ENCODE measurements at places on chromosomes 13 and 19. TPM values are rescaled to one million over a fixed set of nuclear protein-coding genes. Genes with fewer than 3 reads are reported as not detected.

DNA sequence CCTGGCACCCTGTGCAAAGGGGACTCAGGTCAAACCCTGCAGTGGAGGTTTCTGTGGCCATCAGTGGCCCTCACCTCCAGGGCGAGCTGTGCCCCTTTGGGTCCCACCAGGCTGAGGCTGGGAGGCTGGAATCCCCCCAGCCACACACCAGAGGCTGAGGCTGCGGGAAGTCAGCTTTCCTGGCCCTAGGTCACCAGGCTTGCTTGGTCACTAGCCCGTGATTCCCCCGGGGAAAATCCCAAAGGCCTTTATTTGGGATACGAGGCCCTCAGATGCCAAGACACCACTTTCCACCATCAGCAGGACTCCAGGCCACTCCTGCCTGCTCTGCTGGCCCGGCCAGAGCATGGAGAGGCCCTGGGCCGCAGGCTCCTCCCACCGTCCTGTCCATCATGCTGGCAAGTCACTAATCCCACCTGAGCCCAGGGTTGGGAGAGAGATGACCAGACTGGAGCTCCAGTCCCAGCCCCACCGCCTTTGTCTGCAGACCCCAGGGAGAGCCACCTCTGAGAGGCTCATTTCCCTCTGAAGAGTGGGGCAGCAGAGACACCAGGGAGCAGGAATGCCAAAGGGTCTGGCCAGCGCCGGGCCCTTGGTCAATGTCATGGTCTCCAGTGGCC is 4.7 kb downstream of the NKPD1 start:
- H3K27ac ChIP-seq, result no peak overlapping the region
- no peaks in the 10 kb centered on the region for H3K36me3 ChIP-seq
- H3K4me3 ChIP-seq, result no peak overlapping the region
- peaks cover 20% of the 10 kb centered on the region for H3K4me1 ChIP-seq
- peaks cover 32% of the 10 kb centered on the region for H3K27me3 ChIP-seq

DNA sequence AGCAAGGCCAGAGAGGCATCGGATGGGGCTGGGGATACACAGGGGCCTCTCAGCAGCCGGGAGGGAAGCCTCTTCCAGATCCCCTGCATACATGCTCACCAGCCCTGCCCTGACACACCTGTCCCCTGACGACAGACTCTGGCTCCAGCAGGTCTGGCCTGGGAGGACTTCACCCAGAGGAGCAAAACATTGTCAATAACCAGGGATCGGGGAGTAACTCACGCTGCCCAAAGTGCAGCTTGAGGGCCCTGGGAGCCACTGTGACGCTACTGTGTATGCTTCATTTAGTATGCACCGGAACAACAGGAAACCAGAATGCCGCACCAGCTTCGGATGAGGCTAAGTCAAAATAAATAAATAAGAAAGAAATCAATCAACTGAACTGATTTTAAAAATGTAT is 12.4 kb upstream of the CD22 start:
- no peaks in the 10 kb centered on the region for H3K27me3 ChIP-seq
- H3K27ac ChIP-seq, result no peak overlapping the region
- H3K36me3 ChIP-seq, result no peaks in the 10 kb centered on the region
- peak; percentile 62 for DNase-seq
- H3K4me1 ChIP-seq, result peaks cover 11% of the 10 kb centered on the region

- H3K4me3 ChIP-seq, result peak overlapping the region; percentile 93
- peaks cover 27% of the 10 kb centered on the region for H3K4me1 ChIP-seq
- H3K27ac ChIP-seq, result peak overlapping the region; percentile 84
- H3K36me3 ChIP-seq, result no peaks in the 10 kb centered on the region
- no peaks in the 10 kb centered on the region for H3K27me3 ChIP-seq
Measured at GRCh38 chr19:6736169-6736916, 1.0 kb downstream of the GPR108 start.

- no peak for DNase-seq
- H3K27ac ChIP-seq, result no peak overlapping the region
- H3K4me1 ChIP-seq, result no peaks in the 10 kb centered on the region
Measured at GRCh38 chr13:47396915-47397314, 500.1 kb upstream of the HTR2A start.

GRCh38 chr13:108828086-108828815 is 198.8 kb downstream of the MYO16 start:
- no peak overlapping the region for H3K4me3 ChIP-seq
- no peak overlapping the region for H3K27ac ChIP-seq
- no peaks in the 10 kb centered on the region for H3K36me3 ChIP-seq

DNA sequence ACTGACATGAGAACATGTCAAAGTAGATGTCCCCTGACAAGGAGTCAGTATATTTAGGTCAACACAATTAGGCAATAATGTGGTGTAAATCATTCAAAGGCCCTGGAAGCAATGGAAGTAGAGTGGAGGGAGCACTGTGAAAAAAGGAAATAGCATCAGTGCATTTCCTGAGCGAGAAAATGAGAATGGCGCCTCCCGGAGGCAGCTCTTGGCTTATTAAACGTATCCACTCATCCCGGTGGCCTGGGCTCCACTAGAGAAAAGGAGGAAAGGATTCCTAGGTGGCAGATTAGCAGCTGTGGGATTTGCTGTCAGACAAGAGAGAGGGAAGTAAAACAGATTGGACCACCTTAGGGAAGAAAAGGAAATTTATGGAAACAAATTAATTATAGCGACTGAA is 173.7 kb upstream of the TMTC4 start:
- H3K4me1 ChIP-seq, result no peaks in the 10 kb centered on the region
- no peak overlapping the region for H3K27ac ChIP-seq
- DNase-seq, result no peak

DNA sequence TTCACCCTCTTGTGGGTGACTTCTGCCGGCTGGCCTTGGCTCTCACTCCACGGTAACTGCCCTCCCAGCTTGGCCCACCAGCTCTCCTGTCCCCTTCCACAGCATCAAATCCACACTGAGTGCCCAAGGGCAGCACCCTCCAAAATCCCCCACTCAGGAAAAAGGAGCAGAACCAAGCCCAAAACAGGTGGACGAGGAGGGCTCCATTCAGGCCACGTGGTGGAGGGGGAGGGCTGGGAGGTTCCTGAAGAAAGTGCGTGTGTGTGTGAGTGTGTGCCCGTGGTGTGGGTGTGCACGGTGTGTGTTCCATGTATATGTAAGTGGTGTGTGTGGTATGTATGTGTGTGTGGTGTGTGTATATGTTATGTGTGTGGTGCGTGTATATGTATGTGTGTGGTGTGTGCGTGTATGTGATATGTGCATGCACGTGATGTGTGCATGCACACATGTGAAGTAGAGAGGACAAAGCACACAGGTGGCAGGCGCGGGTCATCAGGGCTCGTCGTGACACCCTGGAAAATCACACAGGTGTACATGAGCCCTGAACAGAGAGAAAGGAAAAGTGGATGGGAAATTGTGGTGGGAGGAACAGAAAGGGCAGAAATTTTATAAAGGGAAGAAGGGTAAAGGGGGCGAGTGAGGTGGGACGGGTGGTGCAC is 76.9 kb downstream of the COL4A1 start:
- peaks cover 17% of the 10 kb centered on the region for H3K4me1 ChIP-seq
- DNase-seq, result no peak
- no peaks in the 10 kb centered on the region for H3K27me3 ChIP-seq
- no peak overlapping the region for H3K4me3 ChIP-seq
- H3K36me3 ChIP-seq, result no peaks in the 10 kb centered on the region

- no peak overlapping the region for H3K4me3 ChIP-seq
- no peak for DNase-seq
- H3K36me3 ChIP-seq, result no peaks in the 10 kb centered on the region
- peaks cover 25% of the 10 kb centered on the region for H3K27me3 ChIP-seq
- H3K4me1 ChIP-seq, result no peaks in the 10 kb centered on the region
- H3K27ac ChIP-seq, result no peak overlapping the region
Measured at GRCh38 chr13:99907038-99907437, 64.5 kb downstream of the ZIC5 start.

- DNase-seq, result peak; percentile 13
- no peak overlapping the region for H3K27ac ChIP-seq
- peaks cover 7% of the 10 kb centered on the region for H3K4me1 ChIP-seq
- no peaks in the 10 kb centered on the region for H3K27me3 ChIP-seq
- no peaks in the 10 kb centered on the region for H3K36me3 ChIP-seq
Measured at GRCh38 chr13:93535251-93535650, 308.6 kb downstream of the GPC6 start.

GRCh38 chr13:76425935-76426334 is 460.3 kb downstream of the KCTD12 start:
- peak; percentile 13 for DNase-seq
- H3K4me1 ChIP-seq, result no peaks in the 10 kb centered on the region
- no peaks in the 10 kb centered on the region for H3K36me3 ChIP-seq
- H3K27me3 ChIP-seq, result no peaks in the 10 kb centered on the region
- H3K4me3 ChIP-seq, result no peak overlapping the region

DNA sequence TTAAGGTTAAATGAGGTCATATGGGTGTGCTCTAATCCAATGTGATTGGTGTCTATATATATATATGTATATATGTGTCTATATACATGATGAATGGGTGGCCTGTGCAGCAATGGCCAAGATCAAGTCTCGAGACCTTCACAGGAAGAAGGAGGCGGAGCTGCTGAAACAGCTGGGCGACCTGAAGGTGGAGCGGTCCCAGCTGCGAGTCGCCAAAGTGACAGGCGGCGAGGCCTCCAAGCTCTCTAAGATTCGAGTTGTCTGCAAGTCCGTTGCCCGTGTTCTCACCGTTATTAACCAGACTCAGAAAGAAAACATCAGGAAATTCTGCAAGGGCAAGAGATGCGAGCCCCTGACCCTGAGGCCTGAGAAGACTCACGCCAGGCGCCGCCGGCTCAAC is 109.8 kb downstream of the EFNB2 start:
- H3K27me3 ChIP-seq, result no peaks in the 10 kb centered on the region
- H3K27ac ChIP-seq, result no peak overlapping the region
- DNase-seq, result no peak
- no peaks in the 10 kb centered on the region for H3K36me3 ChIP-seq
- H3K4me1 ChIP-seq, result no peaks in the 10 kb centered on the region

DNA sequence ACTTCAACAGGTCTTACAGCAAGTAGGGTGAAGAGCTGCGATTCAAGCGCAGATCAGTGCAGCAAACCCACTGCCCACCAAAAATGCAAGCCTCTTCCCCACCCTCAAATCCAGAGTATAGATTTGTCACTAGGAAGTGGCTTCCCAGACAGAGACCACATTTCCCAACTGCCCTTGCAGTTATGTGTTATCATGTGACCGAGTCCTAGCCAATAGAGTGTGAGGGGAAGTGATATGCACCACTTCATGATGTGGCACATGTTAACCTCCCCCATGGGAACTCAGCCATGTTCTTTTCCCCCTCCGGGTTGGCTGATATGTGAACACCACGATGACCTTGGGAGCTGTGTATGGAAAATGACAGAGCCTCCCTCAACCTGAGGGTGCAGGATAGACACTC is 50.8 kb downstream of the MBD3L2B start:
- H3K4me1 ChIP-seq, result no peaks in the 10 kb centered on the region
- H3K27me3 ChIP-seq, result no peaks in the 10 kb centered on the region
- DNase-seq, result peak; percentile 34
- no peak overlapping the region for H3K4me3 ChIP-seq

DNA sequence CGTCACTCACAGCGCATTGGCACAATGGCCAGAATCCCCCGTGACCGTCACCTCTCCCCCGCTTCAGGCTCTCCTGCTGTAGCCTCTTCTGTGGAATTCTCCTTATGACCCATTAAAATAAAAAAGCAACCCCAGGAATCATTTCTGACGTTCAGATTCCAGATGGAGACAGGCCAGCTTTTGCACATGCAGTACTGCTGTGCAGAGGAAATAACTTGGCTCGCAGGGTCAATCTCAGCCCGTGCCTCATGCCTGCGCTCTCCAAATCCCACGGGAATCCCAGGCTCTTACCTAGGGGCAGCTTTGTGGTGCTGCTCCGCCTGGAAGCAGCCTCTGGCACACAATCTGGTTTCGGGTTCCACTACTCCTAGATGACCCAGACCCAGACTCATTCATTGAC is 32.7 kb upstream of the SOX1 start:
- H3K4me1 ChIP-seq, result no peaks in the 10 kb centered on the region
- no peak for DNase-seq
- H3K36me3 ChIP-seq, result no peaks in the 10 kb centered on the region
- H3K27ac ChIP-seq, result no peak overlapping the region

DNA sequence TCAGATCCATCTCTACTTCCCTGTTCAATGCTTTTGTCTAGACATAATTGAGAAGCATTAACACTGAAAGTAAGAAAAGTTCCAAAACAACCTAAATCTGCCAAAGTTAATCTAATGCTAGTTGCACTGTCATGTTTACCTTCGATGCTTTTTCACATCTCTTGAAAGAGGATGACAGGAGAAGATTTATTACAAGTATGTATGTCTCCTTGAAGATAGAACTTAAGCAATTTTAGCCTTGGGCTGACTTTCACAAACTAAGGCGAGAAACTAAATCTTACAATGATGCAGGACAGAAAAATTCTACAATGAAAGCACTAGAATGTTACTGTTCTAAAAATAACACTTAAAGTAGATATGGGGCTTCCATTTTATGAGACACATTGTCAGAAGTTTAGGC is 64.0 kb downstream of the MIPEP start:
- peaks cover 5% of the 10 kb centered on the region for H3K4me1 ChIP-seq
- no peaks in the 10 kb centered on the region for H3K27me3 ChIP-seq
- H3K4me3 ChIP-seq, result no peak overlapping the region
- no peak for DNase-seq
- H3K27ac ChIP-seq, result no peak overlapping the region

DNA sequence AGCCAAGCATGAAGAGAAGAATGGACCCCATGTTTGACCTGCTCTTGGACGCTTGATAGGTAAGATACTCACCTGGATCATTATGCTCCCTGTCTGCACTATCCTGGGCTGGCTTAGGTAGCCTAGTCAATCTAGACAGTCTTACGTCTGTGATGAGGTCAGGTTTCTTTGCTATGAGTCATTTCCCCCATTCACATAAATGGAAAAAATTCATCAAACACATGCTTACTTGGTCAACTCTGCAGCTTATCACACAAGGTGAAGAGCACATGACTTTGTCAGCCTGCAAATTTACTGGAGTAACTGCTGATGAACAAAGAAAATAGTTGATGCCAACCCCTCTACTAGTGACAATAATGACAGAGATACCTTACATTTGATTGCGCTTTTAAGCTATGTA is 170.0 kb downstream of the NUFIP1 start:
- H3K4me3 ChIP-seq, result no peak overlapping the region
- no peaks in the 10 kb centered on the region for H3K36me3 ChIP-seq

- no peak for DNase-seq
- no peaks in the 10 kb centered on the region for H3K4me1 ChIP-seq
- no peak overlapping the region for H3K27ac ChIP-seq
Measured at GRCh38 chr13:22162889-22163288, 492.0 kb downstream of the FGF9 start.

DNA sequence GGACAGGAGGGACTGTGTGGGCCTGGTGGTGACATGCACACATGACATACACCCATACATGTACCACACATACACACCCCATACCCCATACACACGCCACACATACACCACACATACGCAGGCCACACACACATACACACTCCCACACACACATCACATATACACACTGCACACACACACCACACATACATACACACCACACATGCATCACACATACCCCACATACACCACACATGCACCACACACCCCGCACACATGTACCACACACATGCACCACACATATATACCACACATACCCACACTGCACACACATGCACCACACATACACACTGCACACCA is 76.5 kb upstream of the KCTD15 start:
- no peak overlapping the region for H3K27ac ChIP-seq
- H3K4me3 ChIP-seq, result no peak overlapping the region
- peak; percentile 59 for DNase-seq
- no peaks in the 10 kb centered on the region for H3K4me1 ChIP-seq
- H3K27me3 ChIP-seq, result no peaks in the 10 kb centered on the region

Gene EDDM13
- not detected for total RNA-seq

Gene STRN4
- total RNA-seq, result 56.3 TPM

Gene RASIP1
- total RNA-seq, result 3.6 TPM

Gene LILRA5
- 0.36 TPM for total RNA-seq

Gene ZNF541
- under 0.01 TPM for total RNA-seq

Gene KIR2DL1
- not detected for total RNA-seq

Gene KLK10
- total RNA-seq, result not detected

Gene HIPK4
- total RNA-seq, result 0.36 TPM

Gene SPTBN4
- 0.72 TPM for total RNA-seq

Gene BCKDHA
- total RNA-seq, result 33.9 TPM

Gene BRSK1
- 1.8 TPM for total RNA-seq

Gene ZNF324
- total RNA-seq, result 16.2 TPM

Gene PPM1N
- 0.36 TPM for total RNA-seq

All from osteoblast (primary cell).